Stimulated activated CD8-positive, alpha-beta memory T cell treated with anti-CD3 and anti-CD28 coated beads, Interleukin-15, amount 100 ng/mL, for 4 hours (primary cell): ENCODE measurements at places on chromosomes 11 and 22.
A peak's percentile ranks its signal among the peaks of the same experiment; 100 is the strongest.

DNA sequence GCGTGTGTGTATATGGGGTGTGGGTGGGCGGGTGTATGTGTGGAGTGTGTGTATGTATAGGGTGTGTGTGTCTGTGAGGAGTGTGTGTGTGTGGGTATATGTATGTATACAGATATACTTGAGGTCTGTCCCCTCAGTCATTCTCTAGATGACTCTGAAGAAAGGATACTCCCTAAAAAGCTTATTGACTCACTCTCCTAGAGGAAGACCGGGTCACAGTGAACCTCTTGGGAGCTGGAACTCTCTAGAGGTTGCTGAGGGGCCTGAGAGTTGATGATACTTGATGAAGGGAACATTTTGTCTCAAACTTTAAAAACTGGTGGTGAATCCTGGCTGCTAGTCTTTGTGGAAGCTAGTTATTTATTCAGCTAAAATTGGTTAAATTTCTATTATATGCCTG is 15.1 kb downstream of the STX3 start:
- no peak for DNase-seq

DNA sequence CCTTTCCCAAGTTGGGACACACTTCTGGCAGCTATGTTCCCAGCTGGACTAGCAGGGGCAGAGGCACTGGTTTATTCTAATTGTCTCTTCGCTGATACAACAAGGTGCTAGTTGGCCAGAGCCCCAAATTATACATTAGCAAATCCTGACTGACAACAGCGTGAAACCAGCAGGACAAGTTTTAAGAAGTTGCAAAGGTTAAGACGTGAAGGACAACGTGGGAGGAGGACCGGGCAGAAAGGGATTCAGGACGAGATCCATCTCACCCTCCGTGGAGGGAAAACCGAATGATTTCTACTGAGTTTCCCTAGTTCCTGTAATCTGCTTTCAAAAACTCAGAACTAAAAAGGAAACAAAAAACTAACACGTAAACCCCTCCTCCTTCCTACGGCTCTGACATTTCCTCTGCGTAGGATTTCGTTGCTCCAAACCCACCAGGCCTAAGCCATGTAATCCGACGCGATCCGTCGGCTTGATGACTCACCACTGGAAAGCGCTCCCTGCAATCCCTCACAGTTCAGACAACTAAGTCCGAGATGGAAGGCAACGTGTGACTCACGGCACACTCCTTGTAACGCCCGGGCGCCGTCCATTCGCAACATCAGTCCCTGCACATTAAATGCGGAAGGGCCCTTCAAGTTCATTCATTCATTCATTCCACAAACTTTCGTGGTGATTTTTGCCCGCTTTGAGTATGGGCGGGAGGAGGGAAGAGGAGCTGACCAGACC is 703 bp downstream of the POGLUT3 start:
- peak; percentile 54 for DNase-seq

GRCh38 chr22:28332410-28332809 is 347.2 kb downstream of the TTC28 start:
- DNase-seq, result no peak

- no peak for DNase-seq
These were observed at the start of gene HBD for GRCh38 chr11:5234381-5234834. Gene HBD (minus strand): TSS chr11:5234483. CDS start chr11:5234433, 50 bp downstream.

DNA sequence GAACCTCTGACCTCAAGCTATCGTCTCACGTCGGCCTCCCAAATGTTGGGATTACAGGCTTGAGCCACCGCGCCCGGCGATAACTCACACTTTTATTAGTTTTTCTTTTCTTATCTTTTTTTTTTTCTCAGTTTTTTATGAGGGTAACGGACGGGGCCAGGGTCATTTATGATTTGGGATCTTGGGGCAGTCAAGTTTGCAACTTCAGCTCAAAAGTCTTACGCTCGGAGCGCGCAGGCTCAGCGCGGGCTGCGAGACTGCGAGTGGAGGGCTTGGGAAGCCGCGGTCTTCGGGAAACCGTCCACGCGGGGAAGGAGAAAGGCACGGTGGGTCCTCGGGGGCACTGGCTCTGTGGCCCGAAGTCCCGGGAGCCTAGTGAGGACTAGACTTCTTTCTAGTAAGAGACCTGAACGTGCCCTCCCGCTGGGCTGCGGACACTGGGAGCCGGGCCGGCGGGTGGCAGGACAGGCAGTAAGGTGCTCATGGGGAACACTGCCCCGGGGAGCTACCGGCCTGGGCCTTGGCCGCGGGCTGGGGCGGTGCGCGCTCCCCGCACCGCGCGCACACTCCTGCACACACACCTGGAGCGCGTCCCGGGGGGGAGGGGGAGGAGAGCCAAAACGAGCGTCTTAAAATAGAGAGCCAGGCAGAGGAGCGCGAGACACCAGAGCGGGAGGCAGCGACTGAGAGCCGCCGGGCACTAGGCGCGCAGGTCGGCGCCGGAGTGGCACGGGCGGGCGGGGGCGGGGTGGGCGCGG is 476 bp upstream of the BARX2 start:
- no peak for DNase-seq

- DNase-seq, result no peak
These were observed 4.6 kb upstream of the ASCL3 start for GRCh38 chr11:8947230-8947943.

DNA sequence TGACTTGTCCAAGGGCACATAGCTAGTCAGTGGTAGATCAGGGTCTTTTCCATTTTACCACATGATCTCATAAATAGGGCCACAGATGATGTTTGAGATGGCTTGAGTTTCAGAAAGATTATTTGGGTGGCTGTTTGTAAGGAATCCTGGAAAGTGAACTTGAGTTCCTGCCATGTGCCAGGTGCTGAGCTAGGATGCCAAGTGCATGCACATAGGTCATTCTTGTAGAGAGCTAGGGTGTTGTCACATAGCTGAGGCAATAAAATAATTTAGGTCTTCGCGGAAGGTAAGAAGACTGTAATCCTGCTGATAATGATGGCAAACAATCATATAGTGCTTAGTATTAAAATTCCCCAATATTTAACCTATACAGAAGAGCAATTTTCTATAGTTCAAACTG is 1162.6 kb upstream of the TENM4 start:
- DNase-seq, result no peak

DNA sequence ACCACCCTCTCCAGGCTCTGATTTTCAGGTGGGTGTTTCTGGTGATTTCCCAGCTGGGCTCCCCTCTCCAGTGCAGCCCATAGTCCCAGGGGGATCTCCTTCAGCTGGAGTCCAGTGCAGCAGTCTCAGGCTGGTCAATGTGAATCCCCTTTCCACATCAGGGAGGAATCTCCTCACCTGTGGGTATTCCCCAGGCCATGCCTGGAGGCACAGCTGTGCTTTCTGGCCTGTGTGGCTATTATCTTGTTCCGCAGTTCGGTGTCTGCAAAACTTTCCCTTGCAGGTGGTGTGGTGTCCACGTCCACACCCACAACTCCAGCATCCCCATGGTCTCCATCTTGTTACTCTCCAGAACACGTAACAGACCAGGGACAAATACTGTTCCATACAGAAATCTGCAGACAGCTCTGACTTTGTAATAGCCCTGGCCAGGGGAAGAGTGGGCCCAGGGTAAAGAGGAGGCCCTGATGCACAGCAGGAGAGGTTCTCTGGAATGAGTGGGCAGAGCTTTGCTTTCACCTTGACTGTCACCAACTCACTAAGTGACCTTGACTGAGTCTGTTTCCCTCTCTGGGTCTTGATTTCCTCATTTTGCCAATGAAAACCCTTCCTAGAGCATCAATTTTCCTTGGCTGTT is 183.2 kb downstream of the CSNK2A3 start:
- DNase-seq, result no peak

GRCh38 chr11:102676084-102676483 is 29.5 kb downstream of the MMP27 start:
- no peak for DNase-seq

DNA sequence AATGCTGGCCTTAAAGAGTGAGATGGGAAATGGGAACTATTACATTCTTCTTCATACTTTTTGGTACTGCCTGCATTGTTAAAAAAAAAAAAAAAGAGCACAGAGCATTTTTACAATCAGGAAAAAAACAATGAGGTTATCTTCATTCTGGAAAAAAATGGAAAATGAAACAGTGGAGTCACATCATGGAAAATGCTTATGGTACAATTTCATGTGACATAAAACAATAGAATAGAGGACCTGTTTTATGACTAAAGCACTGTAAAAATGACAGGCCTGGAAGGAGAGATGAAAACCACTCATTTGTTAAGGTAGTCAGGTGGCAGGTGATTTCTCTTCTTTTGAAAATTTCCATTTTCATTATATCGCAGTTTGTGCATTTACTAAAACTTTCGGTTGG is 75.0 kb downstream of the TIMP3 start:
- DNase-seq, result no peak
